ENCODE measurements at places on chromosomes 4 and X.

GRCh38 chrX:118108304-118108703 lies 8.3 kb downstream of the KLHL13 start:
- no peak for DNase-seq

- DNase-seq, result no peak
Observed at GRCh38 chr4:127469542-127469941, 163.2 kb upstream of the INTU start.

DNA sequence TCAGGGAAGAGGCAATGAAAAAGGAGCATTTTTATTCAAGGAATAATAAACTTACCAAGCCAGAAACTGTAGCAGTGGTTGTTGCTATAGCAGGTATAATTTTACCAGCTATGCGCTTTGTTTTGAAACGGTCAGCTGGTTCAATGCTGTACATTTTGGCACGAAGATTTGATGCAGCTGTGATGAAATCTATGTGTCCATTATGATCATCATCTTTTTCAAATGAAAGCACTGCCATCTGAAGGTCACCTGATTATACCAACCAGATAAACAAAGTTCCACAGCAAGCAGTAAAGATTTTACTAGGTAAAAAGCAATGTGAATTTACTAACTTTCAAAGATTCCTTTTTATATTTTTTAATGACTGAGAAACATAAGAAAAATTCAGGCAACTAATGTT lies 66.4 kb downstream of the STAP1 start:
- DNase-seq, result peak; percentile 3

DNA sequence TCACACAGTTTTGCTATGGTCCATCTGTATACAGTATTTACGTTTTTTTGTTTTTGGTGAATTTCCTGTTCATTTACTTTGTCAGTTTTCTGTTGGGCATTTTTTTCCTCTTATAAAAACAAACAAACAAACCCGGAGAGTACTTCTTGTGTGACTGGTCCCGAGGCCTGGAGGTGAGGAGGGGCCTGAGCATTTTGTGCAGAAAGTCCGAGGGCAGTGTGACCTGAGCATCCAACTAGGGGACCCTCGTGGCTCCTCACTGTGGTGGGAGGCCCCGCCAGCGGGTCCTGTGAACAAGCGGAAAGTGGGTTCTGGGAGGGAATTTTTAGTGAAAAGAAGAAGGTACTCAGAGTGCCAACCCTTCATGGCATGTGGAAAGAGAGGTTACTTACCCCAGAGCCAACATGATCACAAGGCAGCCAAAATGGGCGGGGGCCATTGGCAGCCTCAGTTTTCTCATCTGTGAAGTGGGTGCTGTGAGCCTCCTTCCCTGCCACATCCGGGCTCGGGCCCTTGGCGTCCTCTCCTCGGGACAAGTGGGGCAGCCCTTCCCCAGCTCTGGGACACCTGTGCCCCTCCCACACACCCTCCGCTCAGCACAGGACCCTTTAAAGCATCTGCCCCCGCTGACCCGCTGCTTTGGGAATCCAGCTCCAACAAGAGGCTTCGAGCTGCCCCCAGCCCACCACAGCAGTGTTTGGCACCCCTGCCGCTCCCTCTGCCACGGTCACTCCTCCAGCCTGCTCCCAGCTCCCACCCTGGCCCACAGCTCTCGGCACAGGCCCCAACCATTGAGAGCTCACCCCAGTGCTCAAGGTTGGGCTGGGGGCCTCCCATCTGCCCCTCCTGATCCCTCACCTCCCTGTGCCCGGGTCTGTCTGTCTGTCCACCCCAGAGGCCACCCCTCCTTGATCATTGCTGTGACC lies 22.8 kb upstream of the GPR78 start:
- no peak for DNase-seq

DNA sequence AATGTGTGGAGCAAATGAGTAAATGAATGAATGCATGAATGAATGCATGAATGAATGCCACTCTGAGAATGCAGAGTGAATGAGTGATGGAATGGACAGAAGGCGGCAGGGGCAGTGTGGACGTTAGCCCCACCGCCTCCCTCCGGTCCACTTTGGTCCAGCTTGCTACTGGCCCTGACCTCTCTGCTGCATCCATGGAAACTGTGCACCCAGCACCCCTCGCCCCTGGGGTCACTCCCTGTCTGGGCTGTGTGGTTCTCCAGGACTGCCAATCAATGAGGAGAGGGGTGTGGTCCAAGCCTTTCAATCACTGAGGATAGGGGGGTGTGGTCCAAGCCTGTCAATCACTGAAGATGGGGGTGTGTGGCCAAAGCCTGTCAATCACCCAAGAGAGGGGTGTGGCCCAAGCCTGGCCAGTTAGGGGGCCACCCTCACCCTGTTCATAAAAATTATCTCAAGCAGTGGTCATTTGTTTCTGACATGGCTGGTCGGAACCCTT lies 39.2 kb upstream of the ASMTL start:
- peak; percentile 36 for DNase-seq

- DNase-seq, result peak; percentile 97
Observed at GRCh38 chr4:176270669-176271068, 1.6 kb upstream of the ASB5 start.
